ENCODE measurements at places on chromosomes 7 and 10.
A peak's percentile ranks its signal among the peaks of the same experiment; 100 is the strongest.

DNA sequence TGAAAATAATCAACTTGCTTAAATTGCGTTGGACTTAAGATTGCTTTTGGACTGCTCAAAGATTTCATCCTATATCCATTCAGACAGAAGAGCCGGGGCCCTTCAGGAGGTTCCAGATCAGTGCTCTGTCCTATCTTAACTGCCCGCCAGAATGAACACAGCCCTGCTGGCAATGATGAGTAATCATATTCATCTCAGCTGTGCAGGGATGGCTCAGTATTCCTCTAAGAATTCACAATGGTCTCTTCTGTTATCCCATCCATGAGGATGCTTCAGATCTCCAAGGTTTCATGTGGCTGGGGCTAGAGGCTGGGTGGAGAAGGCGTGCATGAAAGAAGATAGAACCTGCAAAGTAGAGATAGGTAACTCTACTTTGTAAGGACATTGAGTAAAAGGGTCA is 80.0 kb upstream of the NPVF start:
- no peak for DNase-seq

DNA sequence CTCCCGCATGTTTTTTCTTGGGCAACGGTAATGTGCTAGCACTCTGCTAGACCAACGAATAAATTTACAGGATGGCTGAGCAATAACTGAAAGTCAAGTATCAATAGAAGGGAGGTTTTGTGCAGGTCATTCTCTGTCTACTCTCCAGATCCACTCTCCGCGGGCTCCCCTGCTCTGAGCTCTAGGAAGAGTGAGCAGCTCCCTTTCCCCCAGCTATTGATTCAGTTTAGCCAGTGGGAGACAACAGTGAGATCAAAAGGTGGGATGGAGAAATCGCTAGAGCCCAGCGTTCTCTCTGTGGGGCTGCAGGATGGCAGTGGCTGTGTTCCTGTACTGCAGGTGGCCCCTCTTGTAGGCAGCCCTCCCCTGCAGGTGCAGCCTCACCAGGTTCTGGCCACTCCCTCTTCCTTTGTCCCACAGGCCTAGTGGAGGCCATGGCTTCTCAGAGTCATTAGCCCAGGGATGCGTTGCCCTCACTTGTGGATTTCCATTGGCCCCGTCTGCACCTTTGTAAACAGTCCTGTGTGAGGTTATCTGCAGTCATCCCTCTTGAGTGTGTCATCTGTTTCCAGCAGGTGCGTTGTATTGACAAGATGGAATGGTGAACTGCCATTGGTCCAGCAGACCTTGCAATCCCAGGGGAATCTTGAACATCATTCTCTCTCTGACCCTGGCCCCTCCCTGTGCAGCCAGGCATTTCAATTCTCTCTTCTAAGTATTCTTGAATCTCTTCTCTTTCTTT is 11.1 kb downstream of the MSRB2 start:
- DNase-seq, result no peak

GRCh38 chr7:29163854-29164253 is 17.5 kb upstream of the CPVL start:
- DNase-seq, result no peak

DNA sequence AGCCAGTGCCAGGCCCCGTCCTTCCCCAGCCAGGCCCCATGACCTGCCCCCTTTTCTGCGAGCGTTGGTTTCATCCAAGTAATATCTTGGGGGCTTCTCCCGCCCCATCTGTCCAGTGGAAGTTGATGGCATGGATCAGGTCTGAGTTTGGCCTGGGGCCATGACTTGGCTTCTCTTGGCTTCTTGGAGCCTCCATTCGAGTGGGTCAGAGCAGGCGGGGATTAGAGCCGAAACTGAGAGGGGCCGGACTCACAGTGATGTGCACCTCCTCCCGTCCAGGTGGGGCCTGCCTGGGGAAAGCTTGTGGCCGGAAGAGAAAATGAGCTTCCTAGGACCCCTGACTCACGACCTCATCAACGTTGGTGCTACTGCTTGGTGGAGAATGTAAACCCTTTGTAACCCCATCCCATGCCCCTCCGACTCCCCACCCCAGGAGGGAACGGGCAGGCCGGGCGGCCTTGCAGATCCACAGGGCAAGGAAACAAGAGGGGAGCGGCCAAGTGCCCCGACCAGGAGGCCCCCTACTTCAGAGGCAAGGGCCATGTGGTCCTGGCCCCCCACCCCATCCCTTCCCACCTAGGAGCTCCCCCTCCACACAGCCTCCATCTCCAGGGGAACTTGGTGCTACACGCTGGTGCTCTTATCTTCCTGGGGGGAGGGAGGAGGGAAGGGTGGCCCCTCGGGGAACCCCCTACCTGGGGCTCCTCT is 15.1 kb upstream of the LIMK1 start:
- no peak for DNase-seq

DNA sequence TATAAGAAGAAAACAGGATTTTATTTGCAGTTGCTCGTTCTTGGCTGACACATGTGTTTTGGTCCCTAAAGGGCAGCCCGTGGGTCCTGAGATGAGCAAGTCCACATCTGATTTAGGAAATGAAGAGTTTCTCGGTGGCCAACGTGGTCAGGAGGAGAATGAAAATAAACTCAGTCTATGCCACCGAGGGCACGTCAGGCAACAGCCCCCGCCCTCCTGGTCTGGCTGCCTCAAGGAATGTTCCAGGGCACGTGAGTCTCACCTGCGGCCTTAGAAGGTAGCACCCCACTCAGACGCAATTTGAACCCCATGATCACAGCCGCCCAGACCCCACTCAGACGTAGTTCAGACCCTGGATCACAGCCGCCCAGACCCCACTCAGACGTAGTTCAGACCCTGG is 197.2 kb downstream of the ADARB2 start:
- no peak for DNase-seq

DNA sequence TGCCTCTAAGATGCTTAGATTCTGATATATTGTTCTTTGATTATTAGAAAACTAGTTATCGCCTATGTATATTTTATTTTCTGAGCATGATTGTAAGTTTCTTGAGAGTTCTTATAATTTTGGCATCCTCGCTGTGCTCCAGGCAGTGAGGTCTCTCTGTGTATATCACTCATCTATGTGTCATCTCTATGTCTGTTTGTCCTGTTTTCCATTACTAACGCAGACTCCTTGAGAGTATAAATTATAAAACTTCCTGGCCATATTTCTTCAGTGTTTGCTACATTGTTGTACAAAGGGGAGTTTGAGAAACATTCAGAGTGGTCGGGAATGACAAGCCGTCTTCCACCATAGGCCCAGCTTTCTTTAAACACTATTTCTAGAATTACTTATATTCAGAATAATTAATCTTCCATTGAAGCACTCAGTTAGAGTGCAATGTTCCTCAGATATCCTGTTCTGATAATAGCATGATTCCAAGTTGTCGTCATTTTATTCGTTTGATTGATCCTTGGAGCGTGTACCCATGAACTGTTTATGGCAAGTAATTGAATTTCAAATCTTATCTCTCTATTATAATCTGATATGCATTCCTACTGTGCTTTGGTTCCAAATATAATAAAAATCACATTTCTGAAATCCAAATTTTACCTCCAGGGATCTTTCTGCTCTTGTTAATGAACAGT is 206.6 kb downstream of the BAMBI start:
- no peak for DNase-seq

DNA sequence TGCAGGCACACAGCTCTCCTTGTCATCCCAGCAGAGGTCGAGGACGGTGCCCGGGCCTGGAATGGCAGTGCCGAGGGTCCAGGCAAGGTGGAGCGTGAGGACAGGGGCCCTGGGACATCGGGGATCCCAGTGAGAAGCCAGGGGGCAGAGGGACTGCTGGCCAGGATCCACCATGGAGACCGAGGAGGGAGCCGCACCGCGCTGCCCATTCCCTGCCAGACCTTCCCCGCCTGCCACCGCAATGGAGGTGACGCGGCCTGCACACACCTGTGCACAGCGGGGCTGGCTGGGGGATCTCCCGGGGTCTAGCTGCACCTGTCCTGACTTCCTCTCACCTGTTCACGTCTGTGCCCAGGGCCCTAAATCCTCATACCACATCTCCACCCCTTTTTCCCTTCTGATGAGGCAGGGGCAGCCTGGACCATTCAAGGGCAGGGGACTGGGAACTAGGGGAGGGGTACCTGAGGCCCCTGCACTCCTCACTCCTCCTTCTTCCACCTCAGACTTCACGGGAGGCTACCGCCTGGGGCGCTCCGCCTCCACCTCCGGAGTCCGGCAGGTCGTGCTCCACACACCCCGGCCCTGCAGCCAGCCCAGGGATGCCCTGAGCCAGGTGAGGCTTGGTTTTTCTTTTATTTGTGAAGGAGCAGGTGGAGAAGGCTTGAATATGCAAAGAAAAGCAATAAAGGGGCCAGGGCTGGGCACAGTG is 6.9 kb downstream of the NYAP1 start:
- peak; percentile 9 for DNase-seq

DNA sequence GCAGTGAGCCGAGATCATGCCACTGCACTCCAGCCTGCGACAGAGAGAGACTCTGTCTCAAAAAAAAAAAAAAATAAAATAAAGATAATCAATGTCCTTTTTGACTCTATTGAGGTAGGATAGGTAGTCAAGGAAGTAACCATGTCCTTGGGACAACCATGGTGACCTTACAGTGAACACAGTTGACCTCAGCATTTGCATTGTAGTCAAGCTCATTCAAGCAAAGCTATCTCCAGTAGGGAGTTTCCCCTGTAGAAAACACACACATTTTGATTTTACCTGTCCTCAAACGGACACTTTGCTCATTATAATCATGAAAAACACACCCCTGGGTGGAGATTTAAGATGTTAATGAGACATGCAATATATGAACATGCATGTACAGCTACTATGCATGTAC is 171.7 kb downstream of the KIF20B start:
- DNase-seq, result no peak

- no peak for DNase-seq
Observed at GRCh38 chr7:21192657-21193056, 235.2 kb upstream of the SP4 start.

GRCh38 chr7:133511252-133511651 is 258.4 kb downstream of the EXOC4 start:
- DNase-seq, result no peak

GRCh38 chr7:23261843-23262452 is 15.4 kb downstream of the GPNMB start:
- peak; percentile 82 for DNase-seq

DNA sequence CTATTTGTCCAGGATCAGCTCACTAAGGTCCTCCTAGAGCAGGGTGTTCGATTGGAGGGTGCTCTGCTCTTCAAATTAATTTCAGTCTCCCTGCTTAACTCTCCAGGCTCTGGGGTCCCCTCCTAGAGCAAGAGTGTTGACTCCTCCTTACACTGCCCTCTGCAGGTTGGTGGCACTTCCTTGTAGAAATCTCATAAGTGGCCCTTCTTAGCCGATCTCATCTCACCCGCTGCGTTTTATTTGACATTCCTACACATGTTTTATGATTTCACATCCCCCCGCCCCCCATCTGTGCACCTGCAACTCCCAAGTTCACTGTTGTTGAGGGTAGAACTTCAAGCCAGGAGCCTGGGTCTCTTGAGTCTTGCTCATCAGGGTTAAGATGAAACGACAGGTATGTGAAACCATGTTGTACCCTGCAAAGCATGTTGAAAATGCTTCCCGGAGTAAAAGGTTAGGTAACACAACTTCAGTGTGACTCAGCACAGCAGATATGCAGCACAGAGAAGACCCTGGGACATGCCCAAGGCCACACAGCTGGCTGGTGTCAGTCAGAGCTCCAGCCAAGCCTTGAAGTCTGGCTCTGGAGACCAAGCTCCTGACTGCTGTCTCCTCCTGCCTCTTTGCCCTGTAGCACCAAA is 171.2 kb downstream of the PRKAG2 start:
- peak; percentile 47 for DNase-seq
